Activated naive CD4-positive, alpha-beta T cell treated with anti-CD3 and anti-CD28 coated beads for 36 hours (primary cell): ENCODE measurements at places on chromosomes 5 and 9.

- peak; percentile 58 for DNase-seq
Observed at GRCh38 chr5:181217803-181218062, 5.3 kb upstream of the TRIM41 start.

DNA sequence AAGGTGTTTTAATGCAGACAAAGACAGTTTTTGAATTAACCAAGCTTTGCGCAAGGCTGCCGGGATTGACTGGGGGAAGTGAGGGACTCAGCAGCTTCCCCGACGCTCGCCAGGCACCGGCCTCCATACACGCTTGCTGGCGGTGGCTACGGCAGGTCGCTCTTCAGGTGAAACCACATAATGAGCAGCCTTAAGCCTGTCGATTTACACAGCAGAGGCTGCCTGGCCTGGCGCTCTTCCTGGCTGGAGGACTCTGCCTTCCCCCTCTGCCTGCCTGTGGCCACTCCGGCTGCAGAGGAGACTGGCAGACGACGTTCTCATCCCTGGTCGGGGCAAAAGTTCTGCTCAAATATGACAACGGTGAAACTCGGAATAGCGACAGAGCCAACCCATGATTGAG, 9.0 kb upstream of the NOTCH1 start:
- no peak for DNase-seq

GRCh38 chr9:109311731-109312130, 9.1 kb downstream of the EPB41L4B start:
- DNase-seq = no peak

- no peak for DNase-seq
Observed at GRCh38 chr5:86461169-86461956, 156.4 kb upstream of the COX7C start.

- no peak for DNase-seq
Observed at GRCh38 chr5:88263349-88263748, 5.3 kb downstream of the TMEM161B start.

GRCh38 chr9:74066128-74066527, 431.0 kb upstream of the RORB start:
- DNase-seq = no peak

- no peak for DNase-seq
Observed at GRCh38 chr5:103060424-103060954, 59.4 kb downstream of the GIN1 start.

DNA sequence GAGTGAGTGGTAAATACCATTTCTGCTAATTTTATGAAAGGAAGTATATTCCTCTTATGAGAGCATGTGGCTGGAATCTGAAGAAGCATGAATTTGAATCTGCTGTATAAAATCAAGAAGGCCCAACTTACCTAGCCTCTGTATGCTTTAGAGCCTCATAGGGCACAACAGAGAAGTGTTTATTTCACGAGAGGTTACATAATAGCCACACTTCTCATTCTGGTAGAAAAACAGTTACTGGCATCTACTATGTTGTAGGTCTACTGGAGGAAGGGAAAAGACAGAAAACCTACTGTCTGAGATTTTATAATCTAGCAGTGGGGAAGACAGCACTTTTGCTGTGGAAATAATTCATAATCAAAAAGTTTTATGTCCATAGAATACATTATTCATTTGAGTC, 172.6 kb upstream of the ZNF608 start:
- no peak for DNase-seq

- DNase-seq = no peak
Observed at GRCh38 chr9:111263116-111263515, 66.9 kb downstream of the OR2K2 start.

DNA sequence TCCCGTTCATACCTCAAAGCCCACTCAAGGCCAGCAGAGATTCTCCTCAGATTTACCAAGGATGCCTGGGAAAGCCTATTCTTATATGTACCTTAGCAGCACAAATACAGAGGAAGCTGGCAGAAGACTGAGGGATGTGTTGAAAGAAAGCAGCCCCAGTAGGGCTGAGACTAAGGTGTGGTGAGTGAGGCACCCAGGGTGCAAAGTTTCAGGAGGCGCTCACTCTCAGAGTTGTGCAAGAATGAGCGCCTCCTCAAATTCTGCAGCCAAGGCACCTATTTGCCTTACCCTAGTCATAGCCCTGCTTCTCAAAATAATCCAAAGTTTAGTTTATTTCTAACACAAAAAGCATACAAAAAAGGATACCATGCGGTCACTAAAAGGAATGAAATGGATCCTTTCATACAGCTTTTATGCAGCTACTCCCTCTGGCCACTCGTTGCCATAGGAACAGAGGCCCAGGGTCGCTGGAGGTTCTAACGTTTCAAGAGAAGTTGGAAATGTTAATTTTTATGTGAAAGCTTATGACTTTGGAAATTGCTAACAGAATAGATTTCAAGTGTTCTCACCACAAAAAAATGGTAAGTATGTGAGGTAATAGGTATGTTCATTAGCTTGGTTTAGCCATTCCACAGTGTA, 79.7 kb upstream of the SMIM23 start:
- no peak for DNase-seq

GRCh38 chr9:16501141-16501540, 369.3 kb downstream of the BNC2 start:
- no peak for DNase-seq

GRCh38 chr5:152801886-152802285, 396.8 kb upstream of the NMUR2 start:
- DNase-seq = no peak
